ENCODE measurements at places on chromosomes 13 and 19.
A peak's percentile ranks its signal among the peaks of the same experiment; 100 is the strongest.

DNA sequence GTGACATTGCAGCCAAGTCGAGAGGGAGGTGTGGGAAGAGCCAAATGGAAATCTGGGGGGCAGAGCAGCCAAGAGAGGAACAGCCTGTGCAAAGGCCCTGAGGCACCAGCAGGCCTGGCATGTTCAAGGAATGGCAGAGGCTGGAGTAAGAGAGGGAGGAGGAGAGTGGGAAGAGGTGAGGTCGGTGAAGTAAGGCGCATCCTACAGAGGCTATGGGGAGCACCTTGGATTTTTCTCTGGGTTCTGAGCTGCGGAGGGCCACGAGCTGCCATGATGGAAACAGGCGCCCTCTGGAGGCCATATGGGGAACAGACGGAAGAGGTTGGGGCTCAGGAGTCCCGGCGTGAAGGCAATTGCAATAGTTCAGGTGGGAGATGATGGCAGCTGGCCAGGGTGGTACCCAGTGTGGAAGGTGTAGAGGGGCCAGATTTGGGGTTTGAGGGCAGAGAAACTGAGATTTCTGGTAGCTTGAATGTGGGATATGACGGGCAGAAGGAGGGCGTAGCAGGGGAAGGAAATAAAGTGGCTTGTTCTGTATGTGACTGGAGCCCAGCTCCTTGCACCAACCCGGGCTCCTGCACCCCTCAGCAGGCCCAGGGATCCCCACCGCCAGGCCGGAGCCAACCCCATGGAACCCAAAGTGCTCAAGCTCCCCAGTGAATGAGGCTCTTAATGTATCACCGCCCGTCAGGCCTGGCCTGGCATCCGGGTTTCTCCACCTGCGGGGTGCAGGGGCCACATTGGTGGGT is 20.5 kb upstream of the STRN4 start:
- DNase-seq: no peak

- no peak for DNase-seq
Measured at GRCh38 chr19:41528106-41528505, 47.9 kb upstream of the CEACAM21 start.

- DNase-seq: no peak
Measured at GRCh38 chr19:52923778-52924593, 758 bp upstream of the ZNF888 start.

DNA sequence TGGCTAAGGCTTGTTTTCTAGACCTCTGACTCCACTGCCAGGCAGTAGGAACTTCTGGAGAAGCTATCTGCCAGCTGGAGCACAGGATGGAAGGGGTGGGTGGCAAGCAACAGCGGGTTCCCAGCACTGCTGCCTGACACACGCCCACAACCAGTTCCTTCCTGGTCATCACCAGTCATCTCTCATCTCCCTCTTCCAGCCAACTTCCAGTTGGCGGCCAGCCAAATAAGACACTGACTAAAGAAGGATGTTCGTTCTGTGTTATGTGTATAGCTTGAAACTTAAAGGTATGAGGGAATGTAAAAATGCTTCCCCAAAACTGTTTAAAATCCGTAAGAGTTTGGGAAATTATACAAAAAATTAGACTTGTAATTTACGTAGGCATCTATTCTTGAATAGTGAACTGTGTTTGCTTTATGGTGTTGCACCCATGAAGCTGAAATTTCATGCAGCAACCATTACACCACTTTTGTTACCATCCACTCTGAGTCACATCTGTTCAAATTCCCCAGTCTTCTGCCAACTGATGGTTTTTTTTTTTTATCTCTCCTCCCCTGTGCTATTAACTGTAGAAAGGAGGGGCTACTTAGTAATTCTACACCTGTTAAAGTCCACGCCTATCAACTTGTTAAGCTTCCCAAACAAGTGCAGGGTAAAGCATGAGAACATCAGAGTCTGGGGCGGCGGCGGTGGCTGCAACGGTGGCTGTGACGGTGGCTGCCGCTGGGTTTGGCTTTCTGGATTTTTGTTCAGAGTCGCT is 86.2 kb upstream of the FRY start:
- no peak for DNase-seq

- DNase-seq: no peak
Measured at GRCh38 chr13:94753327-94753726, 41.0 kb upstream of the SOX21 start.

- DNase-seq: no peak
Measured at GRCh38 chr19:29833614-29834261, 21.9 kb downstream of the CCNE1 start.

DNA sequence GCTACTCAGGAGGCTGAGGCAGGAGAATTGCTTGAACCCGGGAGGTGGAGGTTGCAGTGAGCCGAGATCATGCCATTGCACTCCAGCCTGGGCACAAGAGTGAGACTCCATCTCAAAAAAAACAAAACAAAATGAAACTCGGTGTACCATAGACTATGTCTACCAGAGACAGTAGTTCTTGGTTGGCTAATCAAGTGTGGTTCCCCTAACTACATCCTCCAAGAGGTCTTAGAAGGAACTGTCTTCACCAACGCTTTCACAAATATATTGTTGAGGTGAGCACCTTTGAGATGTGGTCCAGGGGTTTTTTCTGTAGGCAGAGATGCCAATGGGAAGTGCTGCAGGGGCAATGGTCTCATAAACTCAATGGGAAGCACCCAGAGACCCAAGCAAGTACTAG is 48.0 kb downstream of the RFC3 start:
- no peak for DNase-seq

DNA sequence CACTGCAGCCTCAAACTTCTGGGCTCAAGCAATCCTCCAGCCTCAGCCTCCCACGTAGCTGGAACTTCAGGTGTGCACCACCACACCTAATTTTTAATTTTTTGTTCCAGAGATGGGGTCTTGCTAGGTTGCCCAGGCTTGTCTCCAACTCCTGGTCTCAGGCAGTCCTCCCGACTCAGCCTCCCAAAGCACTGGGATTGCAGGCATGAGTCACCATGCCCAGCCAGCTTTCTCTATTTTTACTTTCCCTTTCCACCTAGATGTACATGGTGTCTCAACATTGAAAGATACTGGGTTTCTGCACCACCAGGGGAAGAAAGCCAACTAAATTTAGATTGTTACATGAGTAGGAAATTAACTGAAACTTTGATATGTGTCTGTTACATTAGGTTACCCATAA is 13.8 kb upstream of the ZNF846 start:
- DNase-seq: no peak

GRCh38 chr19:42279902-42280814 is 11.1 kb downstream of the CIC start:
- DNase-seq: peak; percentile 96

Data from nucleus accumbens (tissue), 56 donors.